ENCODE measurements at places on chromosomes 4 and X. TPM values are rescaled to one million over a fixed set of nuclear protein-coding genes. Genes with fewer than 3 reads are reported as not detected.

GAGE1 gene
- not detected for total RNA-seq

CSAG1 gene
- total RNA-seq: not detected

NR3C2 gene
- 1.6 TPM for total RNA-seq

UGT2A1 gene
- not detected for total RNA-seq

GSPT2 gene
- total RNA-seq: 15.9 TPM

INTS6L gene
- 31.1 TPM for total RNA-seq

TMPRSS11A gene
- total RNA-seq: not detected

PRKX gene
- total RNA-seq: 18.2 TPM

SMIM43 gene
- not detected for total RNA-seq

TAF7L gene
- total RNA-seq: not detected

PJA1 gene
- total RNA-seq: 15.7 TPM

SFRP2 gene
- total RNA-seq: not detected

MAGEA2 gene
- total RNA-seq: not detected

TLR6 gene
- 12.4 TPM for total RNA-seq

JCHAIN gene
- 77.5 TPM for total RNA-seq

FGFRL1 gene
- total RNA-seq: not detected

ASB12 gene
- total RNA-seq: 0.41 TPM

SSX2 gene
- total RNA-seq: not detected

DMP1 gene
- not detected for total RNA-seq

CTAG2 gene
- not detected for total RNA-seq

SLC2A9 gene
- 0.72 TPM for total RNA-seq

SYTL4 gene
- total RNA-seq: 0.30 TPM

PRRG3 gene
- not detected for total RNA-seq

DEFB131A gene
- total RNA-seq: not detected

PABPC4L gene
- total RNA-seq: not detected

RASL11B gene
- total RNA-seq: not detected

GPM6B gene
- total RNA-seq: not detected

POLA1 gene
- 22.4 TPM for total RNA-seq

MAPK10 gene
- 423 TPM for total RNA-seq

DCAF12L1 gene
- not detected for total RNA-seq

RBM47 gene
- not detected for total RNA-seq

FGFBP2 gene
- total RNA-seq: not detected

PDLIM3 gene
- total RNA-seq: not detected

UGT2B17 gene
- not detected for total RNA-seq

FATE1 gene
- not detected for total RNA-seq

All from Karpas-422 (cell line).